ENCODE measurements at places on chromosomes 1 and 21.

DNA sequence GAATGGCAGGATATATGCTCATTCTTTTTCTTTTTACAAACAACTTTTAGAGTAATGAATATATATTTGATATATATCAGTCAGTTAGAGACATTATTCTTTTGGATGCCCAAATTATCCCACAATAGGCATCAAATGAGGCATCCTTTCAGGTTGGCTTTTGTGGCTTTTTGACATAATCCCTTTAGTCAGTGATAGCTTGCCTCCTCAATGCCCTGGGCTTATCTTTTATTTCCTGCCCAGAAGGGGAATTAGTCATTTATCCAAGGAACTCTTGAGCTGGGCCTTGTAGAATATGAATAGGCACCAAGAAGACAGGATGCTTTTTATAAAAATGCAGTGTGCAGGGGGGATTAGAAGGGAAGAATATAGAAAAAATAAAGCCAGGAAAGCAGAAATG lies 22.2 kb downstream of the EPHX4 start:
- no peak for DNase-seq

- no peak for DNase-seq
Observed at GRCh38 chr1:64179588-64179987, 23.8 kb upstream of the UBE2U start.

DNA sequence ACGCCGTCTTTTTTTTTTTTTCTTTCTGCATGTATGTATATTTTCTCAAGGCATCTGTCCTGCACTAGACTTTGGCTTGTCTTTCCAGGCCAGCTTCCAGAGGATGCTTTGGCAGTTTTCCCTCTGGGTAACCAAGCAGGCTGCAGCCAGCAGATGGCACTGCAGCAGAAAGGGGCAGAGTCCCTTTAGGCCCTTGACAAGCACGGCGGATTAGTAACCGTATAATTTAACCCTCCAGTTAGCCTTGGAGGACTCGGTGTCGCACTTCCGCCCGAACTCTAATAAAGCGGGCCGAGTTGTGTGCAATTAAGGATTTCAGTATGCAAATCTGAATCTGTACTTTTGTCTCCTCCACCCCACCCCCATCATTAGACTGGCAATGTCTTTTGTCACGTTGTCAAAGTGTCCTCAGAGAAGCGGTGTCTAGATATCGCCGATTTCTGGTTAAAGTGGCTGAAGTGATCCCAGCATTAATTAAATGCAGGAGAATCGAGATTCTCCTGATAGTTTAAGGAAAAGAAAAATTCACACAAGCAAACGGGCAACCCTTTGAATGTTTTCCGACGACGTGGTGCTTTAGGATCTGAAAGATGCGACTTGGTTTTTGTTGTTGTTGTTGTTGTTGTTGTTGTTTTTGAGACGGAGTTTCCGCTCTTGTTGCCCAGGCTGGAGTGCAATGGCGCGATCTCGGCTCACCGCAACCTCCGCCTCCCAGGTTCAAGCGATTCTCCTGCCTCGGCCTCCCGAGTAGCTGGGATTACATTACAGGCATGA lies 1.1 kb upstream of the TMEM167B start:
- peak; percentile 34 for DNase-seq

DNA sequence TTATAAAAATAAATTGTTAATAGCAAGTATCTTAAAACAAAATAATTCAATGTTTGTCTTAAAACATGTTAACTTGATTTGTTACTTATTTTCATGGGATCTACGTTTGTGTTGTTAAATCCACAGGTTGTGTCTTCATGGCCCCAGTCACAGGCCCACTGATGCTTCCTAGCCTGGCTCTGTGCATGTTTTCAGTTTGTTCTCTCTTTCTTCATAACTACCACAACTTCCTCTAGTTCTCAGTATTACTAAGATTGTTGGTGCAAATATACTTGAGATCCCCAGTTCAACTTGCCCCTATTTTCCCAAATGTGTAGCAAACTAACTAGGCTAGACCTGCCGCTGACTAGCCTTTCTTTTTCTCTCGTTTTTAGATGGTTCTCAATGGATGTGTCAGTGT lies 250.5 kb downstream of the NRIP1 start:
- DNase-seq = no peak

GRCh38 chr1:223483511-223483910 lies 90.3 kb downstream of the CCDC185 start:
- DNase-seq = no peak

DNA sequence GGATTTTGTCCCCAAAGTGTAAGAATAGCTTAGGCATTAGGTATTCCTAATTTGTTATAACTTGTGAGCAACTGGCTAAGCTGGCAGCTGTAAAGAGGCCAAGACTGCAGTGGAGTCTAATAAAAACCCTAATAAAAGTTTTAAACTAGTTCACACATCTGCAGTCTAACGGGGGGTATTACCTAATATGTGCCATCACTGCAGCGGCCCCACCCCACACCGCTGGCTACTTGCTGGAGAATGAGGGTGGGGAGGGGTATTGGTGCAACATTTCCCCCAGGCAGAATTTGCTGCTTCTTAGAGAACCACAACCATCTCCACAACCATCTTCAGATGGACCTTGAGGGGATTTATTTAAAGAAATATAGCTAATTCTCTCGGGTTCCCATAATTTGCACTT lies 135.0 kb downstream of the ZC3H11B start:
- DNase-seq = no peak

GRCh38 chr1:101243751-101244150 lies 6.9 kb downstream of the S1PR1 start:
- no peak for DNase-seq
